M059J (cell line): ENCODE measurements at places on chromosomes 4 and X. TPM values are rescaled to one million over a fixed set of nuclear protein-coding genes. Genes with fewer than 3 reads are reported as not detected.

The MXRA5 gene
- 2.8 and 5.5 TPM in 2 replicates for total RNA-seq

The GRIA3 gene
- total RNA-seq, result 1.6 and 4.7 TPM in 2 replicates

The ZNF732 gene
- not detected in 2 replicates for total RNA-seq

The MAGEA12 gene
- 13.4 and 15.5 TPM in 2 replicates for total RNA-seq

The MAGEA6 gene
- 23.7 and 25.3 TPM in 2 replicates for total RNA-seq

The HEPH gene
- total RNA-seq, result 0.10 TPM in 1 of 2 replicates, not detected in the other

The KLB gene
- total RNA-seq, result not detected in 2 replicates

The TLR6 gene
- total RNA-seq, result 2.3 and 2.8 TPM in 2 replicates

The PSAPL1 gene
- total RNA-seq, result not detected in 2 replicates

The MAGEA10 gene
- total RNA-seq, result 3.9 and 4.5 TPM in 2 replicates

The HSFX4 gene
- total RNA-seq, result not detected in 2 replicates

The RTL9 gene
- total RNA-seq, result 0.02 and 0.12 TPM in 2 replicates

The EVC2 gene
- 2.5 and 5.5 TPM in 2 replicates for total RNA-seq
